ENCODE measurements at places on chromosomes 5 and 9.

DNA sequence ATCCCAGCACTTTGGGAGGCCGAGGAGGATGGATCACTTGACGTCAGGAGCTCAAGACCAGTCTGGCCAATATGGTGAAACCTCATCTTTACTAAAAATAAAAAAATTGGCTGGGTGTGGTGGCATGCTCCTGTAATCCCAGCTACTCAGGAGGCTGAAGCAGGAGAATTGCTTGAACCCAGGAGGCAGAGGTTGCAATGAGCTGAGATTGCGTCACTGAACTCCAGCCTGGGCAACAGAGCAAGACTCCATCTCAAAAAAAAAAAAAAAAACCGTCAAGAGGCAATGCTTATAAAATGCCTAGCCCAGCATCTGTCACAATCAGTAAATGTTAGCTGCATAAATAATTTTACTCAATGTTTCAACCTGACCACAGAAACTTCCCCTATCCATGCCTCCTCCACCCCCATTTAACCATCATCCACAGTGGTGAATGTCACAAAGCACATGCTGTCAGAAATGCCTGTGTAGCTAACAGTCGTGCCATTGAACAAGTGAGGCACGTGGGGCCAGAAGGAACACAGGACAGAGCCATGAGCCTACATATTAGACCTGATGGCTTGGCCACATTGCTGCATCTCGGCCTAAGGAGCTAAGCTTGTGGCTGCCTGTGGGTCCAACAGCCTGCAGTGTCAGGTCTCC, 16.8 kb upstream of the TCOF1 start:
- DNase-seq, result no peak

- DNase-seq, result no peak
Measured at GRCh38 chr9:98009936-98010335, 26.8 kb downstream of the ANP32B start.

GRCh38 chr9:2992427-2992826, 148.5 kb upstream of the PUM3 start:
- DNase-seq, result no peak

DNA sequence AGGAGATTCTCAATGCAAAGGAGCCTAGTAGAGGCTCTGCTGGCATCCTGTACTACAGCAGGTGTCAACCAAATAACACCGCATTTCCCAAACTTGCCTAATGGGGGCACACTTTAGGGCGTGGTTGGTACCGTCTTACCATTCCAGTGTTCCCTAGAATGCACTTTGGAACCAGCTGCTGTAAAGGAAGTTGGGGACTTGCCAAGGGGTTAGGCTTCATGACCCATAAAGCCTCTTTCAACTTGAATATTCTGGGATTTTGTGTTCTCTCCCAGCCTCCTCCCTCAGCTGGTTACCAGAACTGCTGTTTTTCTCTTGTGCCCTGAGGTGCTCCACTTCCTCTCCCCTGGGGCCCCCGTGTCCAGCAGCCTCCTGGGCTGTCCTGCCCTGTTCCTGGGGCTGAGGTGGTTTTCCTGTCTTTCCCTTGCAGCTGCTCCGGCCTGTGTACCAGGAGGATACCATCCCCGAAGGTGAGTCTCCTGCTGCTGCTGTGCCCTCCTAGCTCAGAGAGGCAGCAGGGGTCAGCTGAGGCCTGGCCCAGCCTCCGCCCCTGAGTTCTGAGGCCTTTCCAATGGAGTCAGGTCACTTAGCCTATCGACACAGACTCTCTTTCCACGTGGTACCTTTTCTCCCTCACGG, 44.7 kb downstream of the RGS3 start:
- DNase-seq, result no peak

GRCh38 chr9:12759761-12760160, 15.1 kb upstream of the LURAP1L start:
- peak; percentile 43 for DNase-seq

GRCh38 chr9:99860266-99860665, 38.6 kb downstream of the NR4A3 start:
- no peak for DNase-seq

GRCh38 chr9:107644733-107645463, 155.3 kb upstream of the KLF4 start:
- no peak for DNase-seq

DNA sequence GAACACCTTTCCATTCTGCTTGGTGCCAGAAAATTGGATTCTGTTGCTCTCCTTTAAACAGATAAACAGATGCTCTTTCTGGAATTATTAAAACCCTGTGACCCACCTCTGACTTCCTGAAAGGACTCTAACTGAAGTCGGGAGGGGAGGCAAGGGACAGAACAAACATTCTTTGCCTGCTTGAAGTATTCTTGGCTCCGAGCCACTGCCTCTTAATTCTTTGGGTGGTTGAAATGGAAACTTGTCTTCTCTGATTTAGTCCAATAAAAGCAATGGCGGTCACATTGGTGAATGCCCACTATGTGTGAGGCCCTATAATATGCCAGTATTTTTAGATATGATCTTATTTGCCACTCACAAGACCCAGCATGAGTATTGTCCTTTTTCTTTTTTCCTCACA, 236.8 kb downstream of the SLIT3 start:
- no peak for DNase-seq

DNA sequence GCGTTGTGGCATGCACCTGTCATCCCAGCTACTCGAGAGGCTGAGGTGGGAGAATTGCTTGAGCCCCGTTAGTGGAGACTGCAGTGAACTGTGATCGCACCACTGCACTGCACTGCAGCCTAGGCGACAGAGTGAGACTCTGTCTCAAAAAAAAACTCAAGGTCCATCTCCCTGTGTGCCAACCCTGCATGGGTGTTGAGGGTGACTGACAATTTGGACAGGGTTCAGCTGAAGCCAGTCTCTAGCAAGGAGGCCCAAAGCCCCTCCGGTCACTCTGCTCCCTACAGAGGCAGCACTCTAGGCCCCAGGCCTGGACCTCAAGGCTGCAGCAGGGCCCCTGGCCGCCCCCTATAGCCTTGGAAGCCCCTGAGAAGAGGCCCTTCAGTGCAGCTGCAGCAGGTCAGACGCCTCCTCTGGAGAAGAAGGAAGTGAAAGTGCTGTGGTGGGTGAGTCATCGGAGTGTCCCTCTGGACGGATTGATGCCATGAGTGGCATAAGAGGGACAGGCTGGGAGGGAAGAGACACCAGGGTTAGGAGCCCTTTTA, 39.2 kb upstream of the NEK6 start:
- DNase-seq, result peak; percentile 61

DNA sequence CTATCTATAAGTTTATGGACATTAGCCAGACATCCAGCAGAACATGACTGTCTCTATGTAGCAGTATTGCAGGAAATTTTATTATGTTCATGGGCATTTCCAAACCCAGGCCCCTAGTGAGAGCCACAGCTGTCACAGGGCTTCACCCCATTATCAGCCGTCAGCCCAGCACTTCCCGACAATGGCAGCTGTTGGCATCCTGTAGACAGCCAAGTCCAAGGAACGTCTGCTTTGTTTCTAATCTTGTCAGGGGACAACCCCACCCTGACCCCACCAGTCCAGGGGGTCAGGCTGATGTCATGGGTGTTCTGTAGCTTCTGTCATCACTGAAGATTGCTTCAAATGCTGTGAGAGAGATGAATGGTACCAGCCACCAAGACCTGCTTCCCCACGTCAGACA, 565.3 kb upstream of the BRINP1 start:
- DNase-seq, result no peak

DNA sequence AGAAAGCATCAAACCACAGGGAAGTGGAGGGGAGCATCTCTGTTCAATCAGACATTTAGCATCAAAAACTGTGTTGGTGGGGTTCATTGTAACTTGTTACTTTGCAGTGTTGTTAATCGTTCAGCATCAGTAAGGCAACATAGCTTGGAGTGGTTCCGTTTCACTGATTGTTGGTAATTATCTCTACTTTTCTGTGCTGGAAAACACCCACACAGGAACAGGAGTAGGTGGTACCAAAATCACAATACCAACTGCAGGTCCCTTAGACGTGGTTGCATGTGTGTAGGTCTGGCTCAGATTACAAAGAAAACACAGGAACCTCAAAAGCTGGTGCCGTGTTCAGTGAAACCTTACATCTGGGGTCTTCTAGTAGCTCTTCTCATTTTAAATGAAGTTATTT, 146.8 kb downstream of the RNF180 start:
- no peak for DNase-seq

DNA sequence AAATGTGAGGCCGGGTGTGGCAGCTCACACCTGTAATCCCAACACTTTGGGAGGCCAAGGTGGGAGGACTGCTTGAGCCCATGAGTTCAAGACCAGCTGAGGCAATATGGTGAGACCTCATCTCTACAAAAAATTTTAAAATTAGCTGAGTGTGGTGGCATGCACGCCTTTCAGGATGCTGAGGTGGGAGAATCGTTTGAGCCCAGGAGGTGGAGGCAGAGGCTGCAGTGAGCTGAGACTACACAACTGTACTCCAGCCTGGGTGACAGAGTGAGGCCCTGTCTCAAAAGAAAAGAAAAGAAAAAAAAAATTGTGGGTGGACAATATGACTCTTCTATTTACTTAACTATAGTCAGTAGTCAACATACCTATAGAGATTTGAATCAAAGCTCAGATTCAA, 4.8 kb downstream of the CHD1 start:
- no peak for DNase-seq

GRCh38 chr5:154244476-154244875, 53.9 kb downstream of the GALNT10 start:
- no peak for DNase-seq

DNA sequence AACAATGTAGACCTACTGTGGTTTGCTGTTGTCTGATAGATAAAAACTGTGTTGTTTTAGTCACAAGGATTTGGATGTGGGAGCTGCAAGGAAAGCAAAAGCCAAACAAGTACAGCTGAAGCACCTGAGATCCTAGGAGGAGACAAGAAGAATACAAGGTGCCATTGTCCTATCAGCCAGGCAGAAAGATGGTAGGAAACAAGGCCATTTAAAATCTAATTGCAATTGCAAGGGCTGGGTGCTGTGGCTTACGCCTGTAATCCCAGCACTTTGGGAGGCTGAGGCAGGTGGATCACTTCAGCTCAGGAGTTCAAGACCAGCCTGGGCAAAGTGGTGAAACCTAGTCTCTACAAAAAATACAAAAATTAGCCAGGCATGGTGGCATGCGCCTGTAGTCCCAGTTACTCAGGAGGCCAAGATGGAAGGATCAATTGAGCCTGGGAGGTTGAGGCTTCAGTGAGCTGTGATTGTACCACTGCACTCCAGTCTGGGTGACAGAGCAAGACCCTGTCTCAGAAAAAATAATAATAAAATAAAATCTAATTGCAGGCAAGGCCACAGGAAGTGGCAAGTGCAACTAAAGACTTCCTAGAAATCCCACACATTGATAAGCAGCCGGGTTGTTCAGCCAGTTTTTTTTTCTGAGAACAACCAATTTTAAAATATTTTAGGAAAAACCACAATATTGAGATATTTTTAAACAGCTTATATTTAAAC, 22.6 kb downstream of the DOCK8 start:
- no peak for DNase-seq

GRCh38 chr5:164002628-164003027, 497.2 kb downstream of the MAT2B start:
- DNase-seq, result no peak

DNA sequence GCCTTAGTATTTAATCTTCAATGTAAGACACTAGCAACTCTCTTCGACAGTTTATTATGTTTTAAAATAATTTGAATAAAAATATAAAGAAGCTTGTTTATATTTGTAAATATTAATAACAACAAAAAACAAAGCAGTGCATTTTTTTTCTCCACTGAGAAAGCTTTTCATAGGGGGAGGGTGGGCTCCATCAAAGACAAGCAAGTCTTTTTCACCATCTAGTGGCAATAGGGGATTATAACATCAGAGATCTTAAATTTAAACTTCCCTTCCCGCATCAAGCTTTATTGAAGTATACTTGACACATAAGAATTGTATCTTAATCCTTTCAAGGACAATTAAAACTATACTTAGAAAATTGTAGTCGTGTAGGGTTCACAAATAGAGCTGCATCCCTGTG, 9.3 kb upstream of the OR13F1 start:
- no peak for DNase-seq

GRCh38 chr5:124087752-124088151, 575.8 kb downstream of the CSNK1G3 start:
- no peak for DNase-seq

DNA sequence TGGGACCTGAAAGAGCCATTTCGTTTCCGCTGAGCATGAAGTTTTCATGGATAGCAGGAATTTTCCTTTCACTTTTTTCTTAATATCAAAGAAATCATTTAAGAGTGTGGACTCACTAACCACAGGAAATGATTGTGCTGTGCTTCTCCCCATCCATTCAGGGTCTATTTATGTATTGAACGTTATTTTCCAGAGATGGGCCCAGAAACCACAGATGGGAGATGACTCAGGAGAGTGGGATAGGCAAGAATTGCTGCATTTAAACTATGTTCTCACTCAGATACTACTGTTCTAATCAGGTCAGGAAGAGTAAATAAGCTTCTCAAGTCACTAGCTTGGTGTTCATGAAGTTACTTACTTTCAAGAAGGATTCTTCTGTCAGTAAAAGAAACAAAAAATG, 763.8 kb downstream of the DTWD2 start:
- no peak for DNase-seq

DNA sequence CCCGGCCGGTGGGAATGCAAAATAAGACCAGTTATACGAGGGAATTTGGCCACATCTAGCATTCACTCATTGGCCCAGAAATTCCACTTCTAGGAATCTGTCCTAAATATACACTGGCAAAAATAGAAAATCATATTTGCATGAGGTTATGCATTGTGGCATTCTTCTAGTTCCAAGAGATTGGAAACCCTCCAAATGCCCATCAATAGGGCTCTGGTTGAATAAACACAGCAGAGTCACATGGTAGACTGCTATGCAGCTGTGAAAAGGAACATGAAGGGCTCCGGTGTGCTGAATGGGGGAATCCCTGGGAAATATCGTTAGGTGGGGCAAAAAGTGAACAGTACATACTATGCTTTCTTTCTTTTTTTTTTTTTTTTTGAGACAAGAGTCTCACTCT, 36.8 kb downstream of the PTGES start:
- DNase-seq, result no peak

DNA sequence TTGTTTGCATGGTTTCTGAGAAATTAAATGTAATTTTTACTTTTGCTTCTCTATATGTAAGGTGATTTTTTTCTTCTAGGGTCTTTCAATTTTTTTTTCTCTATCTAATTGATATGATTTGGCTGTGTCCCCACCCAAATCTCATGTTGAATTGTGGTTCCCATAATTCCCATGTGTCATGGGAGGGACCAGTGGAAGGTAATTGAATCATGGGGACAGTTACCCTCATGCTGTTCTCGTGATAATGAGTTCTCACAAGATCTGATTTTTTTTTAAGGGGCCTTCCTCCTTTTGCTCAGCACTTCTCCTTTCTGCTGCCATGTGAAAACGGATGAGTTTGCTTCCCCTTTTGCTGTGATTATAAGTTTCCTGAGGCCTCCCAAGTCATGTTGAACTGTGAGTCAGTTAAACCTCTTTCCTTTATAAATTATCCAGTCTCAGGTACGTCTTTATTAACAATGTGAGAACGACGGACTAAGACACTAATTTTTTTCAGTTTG, 150.8 kb downstream of the MTRR start:
- DNase-seq, result no peak
